ENCODE measurements at places on chromosomes 7 and 10.

DNA sequence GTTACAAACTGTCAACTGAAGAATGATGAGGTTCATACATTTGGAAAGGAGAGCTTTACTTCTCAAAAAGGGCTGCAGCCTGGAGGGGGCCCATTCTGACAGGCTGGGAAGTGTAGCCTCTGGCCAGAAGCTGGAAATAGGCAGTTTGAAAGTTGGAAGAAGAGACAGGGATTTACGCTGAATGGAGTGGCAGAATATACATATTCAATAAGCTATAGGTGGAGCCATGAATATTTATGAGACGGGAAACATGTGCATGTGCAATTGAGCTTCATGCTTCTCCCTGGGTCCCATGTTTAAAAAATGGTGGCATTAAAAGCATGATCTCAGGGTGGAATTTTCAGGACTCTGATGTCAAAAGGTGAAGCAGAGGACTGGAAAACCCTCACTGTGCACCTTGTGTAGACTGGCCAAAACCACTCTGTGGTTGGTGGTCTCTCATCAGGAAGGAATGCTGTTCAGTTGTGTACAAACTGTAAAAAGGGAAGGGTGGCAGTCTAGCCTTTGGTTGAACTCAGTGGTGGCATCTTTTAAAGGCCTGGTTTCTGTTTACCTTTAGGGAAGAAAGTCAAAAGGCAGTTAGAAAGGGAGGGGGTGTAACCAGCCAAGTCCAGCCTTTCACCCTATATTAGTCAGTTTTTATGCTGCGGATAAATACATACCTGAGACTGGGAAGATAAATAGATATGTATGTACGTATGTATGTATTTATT, 7.2 kb upstream of the ACTR3B start:
- no peak for DNase-seq

- DNase-seq = no peak
Observed at GRCh38 chr7:116741625-116742316, 69.8 kb downstream of the MET start.

DNA sequence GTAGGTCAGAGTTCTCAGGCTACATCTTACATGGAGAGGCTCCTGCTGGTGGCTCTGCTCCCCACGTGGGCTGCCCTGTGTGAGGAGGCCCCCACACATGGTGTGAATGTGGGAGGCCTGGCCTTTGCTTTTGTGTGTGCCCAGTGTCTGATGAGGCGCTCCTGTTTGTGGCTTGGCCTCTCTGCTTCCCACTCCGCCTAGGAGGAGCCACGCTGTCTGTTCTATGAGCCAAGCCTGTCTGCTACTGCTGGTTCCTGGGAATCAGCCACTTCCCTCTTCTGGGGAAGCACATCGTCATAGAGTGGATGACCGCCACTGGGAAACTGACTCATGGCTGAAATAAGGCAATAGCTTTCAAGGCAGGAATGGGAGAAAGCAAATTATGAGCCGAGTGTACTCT, 87.1 kb downstream of the CYP26A1 start:
- DNase-seq = no peak

- DNase-seq = no peak
Observed at GRCh38 chr10:73239908-73240307, 7.1 kb downstream of the DNAJC9 start.

GRCh38 chr7:46291601-46292150, 370.6 kb upstream of the IGFBP3 start:
- DNase-seq = peak; percentile 14

- no peak for DNase-seq
Observed at GRCh38 chr10:11227103-11227502, 209.4 kb downstream of the CELF2 start.

DNA sequence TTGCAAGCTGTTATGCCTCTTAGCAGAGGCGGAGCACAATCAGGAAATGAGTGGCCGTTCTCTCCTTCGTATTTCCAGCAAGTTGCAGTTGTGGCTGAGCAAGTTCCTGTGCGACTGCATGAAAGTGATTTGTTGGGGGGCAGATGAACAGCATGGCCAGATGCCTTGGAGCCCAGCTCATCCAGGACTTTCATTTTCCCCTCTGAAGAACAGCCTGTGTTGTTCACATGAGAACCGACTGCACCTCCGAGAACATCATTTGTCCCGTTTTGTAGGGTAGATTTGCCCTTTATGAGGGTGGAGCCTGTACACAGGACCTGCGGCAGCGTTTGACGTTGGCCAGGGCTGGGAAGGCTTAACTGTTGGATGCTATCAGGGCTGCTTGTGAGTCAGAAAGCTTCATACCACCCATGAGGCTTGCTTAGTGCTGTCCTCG, 4.4 kb downstream of the BAG3 start:
- no peak for DNase-seq

GRCh38 chr10:48608976-48609375, 4.1 kb upstream of the ARHGAP22 start:
- no peak for DNase-seq

DNA sequence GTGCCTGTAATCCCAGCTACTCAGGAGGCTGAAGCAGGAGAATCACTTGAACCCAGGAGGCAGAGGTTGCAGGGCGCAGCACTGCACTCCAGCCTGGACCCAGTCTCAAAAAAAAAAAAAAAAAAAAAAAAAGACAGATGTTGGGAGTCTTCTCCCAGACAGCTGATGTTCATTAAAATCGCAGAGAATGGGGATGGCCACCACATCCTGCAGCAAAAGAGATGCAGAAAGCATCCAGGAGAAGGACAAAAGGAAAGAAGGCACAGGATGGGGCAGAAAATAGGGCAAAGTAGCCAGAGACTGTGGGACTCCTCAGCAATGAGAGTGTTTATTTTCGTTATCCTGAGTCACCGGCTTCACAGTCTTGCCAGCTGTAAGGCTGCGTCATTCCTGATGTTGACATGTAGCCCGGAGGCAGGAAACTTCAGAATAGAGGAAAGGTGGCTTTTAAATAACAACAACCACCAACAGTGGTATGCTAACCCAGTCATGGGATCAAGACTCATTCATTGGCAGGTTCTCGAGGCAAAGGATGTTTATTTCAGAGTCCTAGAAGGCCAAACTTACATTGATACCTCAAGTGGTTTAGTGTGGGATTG, 149.5 kb upstream of the SVIL start:
- DNase-seq = no peak

- no peak for DNase-seq
Observed at GRCh38 chr10:69044546-69044945, 43.4 kb upstream of the SRGN start.

GRCh38 chr7:9776900-9777299, 1196.8 kb upstream of the PHF14 start:
- DNase-seq = no peak

DNA sequence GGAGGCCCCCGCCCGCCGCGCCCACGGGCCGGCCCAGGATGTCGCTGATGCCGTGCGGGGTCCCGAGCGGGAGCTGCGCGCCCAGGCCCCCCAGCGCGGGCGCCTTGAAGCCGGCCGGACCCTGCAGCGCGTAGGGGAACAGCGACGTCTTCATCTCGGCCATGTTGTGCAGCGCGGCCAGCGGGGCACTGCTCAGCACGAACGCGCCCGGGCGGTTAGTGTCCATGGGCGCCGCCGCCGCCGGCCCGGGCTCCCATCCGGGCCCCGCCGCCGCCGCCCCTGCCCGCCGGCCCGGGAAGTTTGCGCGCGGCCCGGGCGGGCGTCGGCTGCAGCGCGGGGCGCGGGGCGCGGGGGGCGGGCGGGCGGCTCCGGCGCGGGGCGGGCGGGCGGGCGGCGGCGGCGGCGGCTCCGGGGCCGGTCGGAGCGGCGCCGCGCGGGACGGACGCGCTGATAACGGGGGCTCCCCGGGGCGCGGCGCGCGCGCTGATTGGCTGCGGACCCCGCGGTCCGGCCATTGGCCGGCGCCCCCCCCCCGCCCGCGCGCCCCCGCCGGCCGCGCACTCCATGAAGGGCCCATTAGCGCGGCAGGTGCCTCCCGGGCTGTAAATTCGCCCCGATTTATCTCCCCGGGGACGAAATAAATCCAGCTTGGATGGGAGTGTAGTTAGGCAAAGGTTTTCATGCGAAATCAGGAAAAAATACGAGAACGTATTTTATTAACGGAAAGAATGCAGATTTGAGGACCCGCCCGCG, at the start of gene NKX6-2:
NKX6-2 (minus strand) TSS at position 425 of the 753 bp plus-strand sequence; CDS start at position 226, 199 bp downstream.
- DNase-seq = no peak

DNA sequence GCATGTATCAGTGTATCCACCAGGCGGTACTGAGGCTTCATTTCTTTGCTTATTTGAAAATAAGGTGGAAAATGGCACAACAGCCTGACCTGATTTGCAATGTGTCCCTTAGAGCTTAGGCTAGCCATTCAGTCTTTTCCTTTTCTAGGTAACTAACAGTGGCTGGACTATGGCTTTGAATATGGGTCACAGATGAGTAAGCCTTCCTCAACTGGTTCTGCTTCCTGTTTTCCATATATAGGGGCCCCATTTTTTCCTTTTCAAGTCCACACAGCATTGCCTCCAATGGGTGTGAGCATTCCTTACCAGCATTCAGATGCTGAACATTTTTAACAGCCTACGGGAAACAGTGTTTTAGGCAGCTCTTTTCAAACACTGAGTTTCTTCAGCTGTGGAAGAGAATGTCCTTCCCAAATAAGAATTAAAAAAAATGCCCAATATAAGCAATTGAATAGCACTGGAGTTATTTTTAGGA, 3.9 kb upstream of the ITGB1 start:
- DNase-seq = no peak

DNA sequence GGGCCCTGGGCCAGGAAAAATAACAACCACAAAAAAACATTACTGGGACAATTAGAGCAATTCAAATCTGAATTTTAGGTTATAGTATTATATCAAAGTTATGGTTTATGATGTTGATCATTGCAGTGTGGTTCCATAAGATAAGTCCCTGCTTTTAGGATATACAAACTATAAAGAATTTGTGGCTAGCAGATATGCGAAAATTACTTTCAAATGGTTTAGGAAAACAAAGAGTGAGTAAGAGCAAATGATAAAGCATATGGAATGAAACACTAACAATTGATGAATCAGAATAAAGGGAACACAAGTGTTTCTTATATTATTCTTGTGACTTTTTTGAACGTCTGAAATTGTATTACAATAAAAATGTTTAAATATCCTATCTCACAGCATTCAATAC, 64.4 kb upstream of the HECTD2 start:
- no peak for DNase-seq

DNA sequence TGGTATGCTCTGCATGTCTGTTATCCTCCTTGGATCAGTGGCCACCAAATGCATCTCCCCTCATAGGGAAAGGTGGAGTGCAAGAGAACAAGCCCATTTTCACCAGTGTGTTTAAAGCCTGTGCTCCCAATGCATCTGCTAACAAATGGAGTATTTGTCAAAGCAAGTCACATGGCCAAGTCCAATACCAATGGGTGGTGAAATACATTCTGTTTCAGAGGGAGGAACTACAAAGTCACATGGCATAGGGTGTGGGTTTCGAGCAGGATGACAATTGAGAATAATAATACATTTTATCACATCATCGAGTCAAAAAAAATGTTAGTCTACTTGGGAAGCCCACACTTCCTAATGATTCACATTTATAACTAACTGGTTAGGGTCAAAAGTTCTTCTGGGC, 62.7 kb downstream of the SUGCT start:
- DNase-seq = no peak

- peak; percentile 34 for DNase-seq
Observed at GRCh38 chr7:102834999-102835398, 77.8 kb upstream of the LRRC17 start.

DNA sequence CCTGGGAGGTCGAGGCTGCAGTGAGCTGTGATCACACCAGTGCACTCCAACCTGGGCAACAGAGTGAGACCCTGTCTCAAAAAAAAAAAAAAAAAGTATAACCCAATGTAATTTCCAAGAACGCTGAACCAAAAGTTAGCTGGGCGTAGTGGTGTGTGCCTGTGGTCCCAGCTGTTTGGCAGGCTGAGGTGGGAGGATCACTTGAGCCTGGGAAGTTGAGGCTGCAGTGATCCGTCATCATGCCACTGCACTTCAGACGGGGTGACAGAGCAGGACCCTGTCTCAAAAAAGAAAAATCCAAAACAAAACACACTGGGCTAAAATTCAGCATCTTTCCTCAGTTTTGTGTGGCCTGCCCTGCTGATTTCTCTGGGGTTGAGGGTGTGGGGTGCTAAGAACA, 21.1 kb downstream of the HNRNPA2B1 start:
- no peak for DNase-seq

DNA sequence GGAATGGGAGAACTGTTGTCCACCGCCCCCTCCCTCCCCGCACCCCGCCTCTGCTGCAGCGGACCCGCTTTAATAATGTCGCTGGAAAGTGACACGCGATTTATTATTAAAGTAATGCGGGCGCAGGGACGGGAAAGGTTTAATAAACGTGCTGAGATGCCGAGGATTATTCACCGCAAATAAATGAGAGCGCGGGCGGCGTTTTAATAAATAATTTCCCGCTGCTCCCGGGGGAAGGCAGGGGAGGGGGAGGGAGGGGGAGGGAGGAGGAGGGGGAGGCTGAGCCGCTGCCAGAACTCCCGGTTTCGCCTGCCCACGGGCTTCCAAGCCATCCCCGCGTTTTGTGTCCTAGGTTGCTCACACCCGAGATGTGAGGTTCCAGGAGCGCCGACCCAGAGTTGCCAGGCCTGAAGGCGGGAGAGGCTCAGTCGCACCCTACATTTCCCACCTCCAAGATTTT, 5.1 kb downstream of the KAZALD1 start:
- DNase-seq = no peak

DNA sequence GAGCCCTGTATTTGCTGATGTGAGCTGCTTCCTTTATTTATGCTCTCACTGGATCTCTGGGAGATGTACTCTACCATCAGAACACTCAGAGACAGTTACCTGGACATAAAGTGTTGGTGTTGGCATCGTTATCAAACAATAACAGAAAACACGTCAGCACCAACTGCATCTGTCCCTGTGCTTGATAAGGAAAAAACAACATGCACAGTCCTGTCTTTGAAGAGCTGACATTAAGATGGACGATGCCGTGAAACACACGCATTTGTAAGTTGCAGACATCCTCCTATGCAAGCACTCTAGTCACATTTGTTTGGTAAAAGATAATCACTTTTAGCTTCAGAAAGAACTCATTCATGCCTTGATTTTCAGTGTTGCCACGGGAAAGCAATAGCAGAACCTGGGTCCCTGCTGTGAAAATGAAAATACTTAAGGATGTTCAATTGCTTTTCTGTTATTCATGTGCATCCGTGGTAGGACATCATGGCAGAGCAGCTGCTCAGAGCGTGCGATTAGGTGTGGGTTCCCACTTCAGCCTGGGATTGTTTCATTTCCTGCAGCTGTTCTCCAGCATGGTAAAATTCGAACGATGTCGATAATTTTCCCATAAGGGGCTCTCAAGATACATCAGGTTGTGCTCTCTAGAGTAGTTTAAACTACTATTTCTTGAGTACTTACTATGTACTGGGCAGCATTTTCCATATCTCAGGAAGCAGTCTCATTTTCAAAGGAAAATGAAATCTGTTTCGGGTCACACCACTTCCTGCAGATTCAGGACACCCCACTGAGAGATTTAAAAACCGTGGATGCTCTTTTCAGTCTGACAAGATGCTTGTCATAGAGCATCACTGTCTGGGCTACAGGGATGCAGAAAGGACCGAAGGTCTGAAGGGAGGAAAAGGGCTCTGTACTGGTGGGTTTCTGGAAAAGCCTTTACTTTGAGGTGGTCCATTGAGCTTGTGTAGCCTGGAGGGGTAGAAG, 248.7 kb downstream of the CAMK1D start:
- no peak for DNase-seq

- no peak for DNase-seq
Observed at GRCh38 chr7:29276199-29276598, 81.6 kb downstream of the CHN2 start.
